Bronchial smooth muscle cell (primary cell): ENCODE measurements at places on chromosomes 11 and 22. TPM values are rescaled to one million over a fixed set of nuclear protein-coding genes. Genes with fewer than 3 reads are reported as not detected.

LRRC56 gene
- 0.95 and 1.0 TPM in 2 replicates for total RNA-seq

PRODH gene
- under 0.01 and 0.26 TPM in 2 replicates for total RNA-seq

YPEL1 gene
- 0.47 and 1.3 TPM in 2 replicates for total RNA-seq

TLCD5 gene
- 6.8 and 6.9 TPM in 2 replicates for total RNA-seq

OR1S1 gene
- not detected in 2 replicates for total RNA-seq

NLRP6 gene
- under 0.01 TPM in 1 of 2 replicates, not detected in the other for total RNA-seq

PACSIN3 gene
- total RNA-seq, result 37.8 and 43.4 TPM in 2 replicates

MUC2 gene
- not detected in 2 replicates for total RNA-seq

ACAD8 gene
- total RNA-seq, result 14.8 and 18.8 TPM in 2 replicates

SELENOH gene
- 50.1 and 88.9 TPM in 2 replicates for total RNA-seq

DENND6B gene
- 1.8 and 2.4 TPM in 2 replicates for total RNA-seq

ADAMTS15 gene
- total RNA-seq, result 23.4 and 29.6 TPM in 2 replicates

SLC29A2 gene
- 0.17 and 0.47 TPM in 2 replicates for total RNA-seq

MYBPC3 gene
- total RNA-seq, result not detected in 2 replicates

CDC42EP2 gene
- 15.6 and 33.7 TPM in 2 replicates for total RNA-seq

UPK3A gene
- total RNA-seq, result not detected in 2 replicates

QSER1 gene
- 7.2 and 10.6 TPM in 2 replicates for total RNA-seq

OR8D1 gene
- under 0.01 TPM in 1 of 2 replicates, not detected in the other for total RNA-seq

CCDC85B gene
- 54.1 and 86.5 TPM in 2 replicates for total RNA-seq

C11orf87 gene
- 0.16 TPM in 1 of 2 replicates, not detected in the other for total RNA-seq

C1QTNF6 gene
- total RNA-seq, result 2.7 and 4.3 TPM in 2 replicates

OR10D3 gene
- not detected in 2 replicates for total RNA-seq

C22orf31 gene
- not detected in 2 replicates for total RNA-seq

SLC17A6 gene
- not detected in 2 replicates for total RNA-seq

MYEOV gene
- total RNA-seq, result 1.4 and 4.9 TPM in 2 replicates

F2 gene
- 0.16 TPM in 1 of 2 replicates, not detected in the other for total RNA-seq

RIN1 gene
- 15.4 and 28.7 TPM in 2 replicates for total RNA-seq

SAA1 gene
- total RNA-seq, result not detected in 2 replicates

SYT7 gene
- total RNA-seq, result 5.5 and 22.7 TPM in 2 replicates

OR56A1 gene
- total RNA-seq, result under 0.01 TPM in 1 of 2 replicates, not detected in the other

LIN7C gene
- total RNA-seq, result 18.9 and 35.9 TPM in 2 replicates

TPBGL gene
- total RNA-seq, result not detected in 2 replicates

DDI1 gene
- not detected in 2 replicates for total RNA-seq

C11orf91 gene
- total RNA-seq, result not detected in 2 replicates

PDGFD gene
- total RNA-seq, result 0.86 and 2.5 TPM in 2 replicates

TCN1 gene
- not detected in 2 replicates for total RNA-seq

SHISAL1 gene
- total RNA-seq, result 1.6 and 5.8 TPM in 2 replicates
